ENCODE measurements at places on chromosomes 11 and 22. TPM values are rescaled to one million over a fixed set of nuclear protein-coding genes. Genes with fewer than 3 reads are reported as not detected.

Gene PATE2
- not detected for total RNA-seq

Gene PRODH
- 35.6 TPM for total RNA-seq

Gene MAPK11
- total RNA-seq: 8.2 TPM

Gene SHANK3
- 22.8 TPM for total RNA-seq

Gene ELF5
- 0.10 TPM for total RNA-seq

Gene TRMT2A
- 36.7 TPM for total RNA-seq

Gene APOBEC3B
- 0.93 TPM for total RNA-seq

Gene DNAL4
- total RNA-seq: 3.3 TPM

Gene OR5I1
- total RNA-seq: not detected

Gene CASP12
- not detected for total RNA-seq

Gene RFPL1
- total RNA-seq: 0.45 TPM

Gene RAB39A
- total RNA-seq: 0.58 TPM

Gene RFPL3
- total RNA-seq: not detected

Gene TRIM49
- not detected for total RNA-seq

Gene SNX32
- total RNA-seq: not detected

Gene GRAMD1B
- total RNA-seq: 1.4 TPM

Gene MS4A1
- total RNA-seq: 0.40 TPM

Gene SESN3
- 7.0 TPM for total RNA-seq

Gene C1QTNF4
- 0.45 TPM for total RNA-seq

Gene MYOD1
- total RNA-seq: not detected

Gene GSTT2B
- 2.9 TPM for total RNA-seq

Gene KRTAP5-7
- not detected for total RNA-seq

Gene IGLL1
- total RNA-seq: not detected

Gene INPP5J
- 0.25 TPM for total RNA-seq

Gene PPFIA1
- 21.9 TPM for total RNA-seq

Gene OR56A1
- total RNA-seq: not detected

Gene OR8G5
- total RNA-seq: not detected

Gene DEFB131B
- total RNA-seq: not detected

Gene RNF26
- total RNA-seq: 15.0 TPM

Gene HEPHL1
- total RNA-seq: not detected
